ENCODE measurements at places on chromosomes 1 and 21.

DNA sequence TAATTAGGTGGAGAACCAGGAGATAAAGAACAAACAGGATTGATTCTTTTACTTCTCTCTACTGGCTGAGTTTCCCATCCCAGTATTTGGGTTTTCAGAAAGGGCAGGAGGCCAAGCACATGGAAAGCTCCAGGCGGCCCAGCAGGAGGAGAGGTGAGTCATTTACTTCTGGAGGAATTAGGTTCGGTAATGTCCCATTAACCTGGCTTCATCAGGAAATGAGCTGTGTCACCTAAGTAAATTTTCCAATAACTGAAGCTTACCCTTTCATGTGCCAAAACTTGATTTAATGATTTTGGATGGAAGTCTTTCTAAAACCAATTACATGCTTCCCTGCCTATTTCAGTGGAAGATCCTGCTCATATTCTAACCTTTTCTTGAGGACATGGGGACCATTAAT is 257.6 kb upstream of the USP24 start:
- DNase-seq: no peak

- no peak for DNase-seq
Observed at GRCh38 chr21:22277341-22277740, 1279.1 kb downstream of the NCAM2 start.

DNA sequence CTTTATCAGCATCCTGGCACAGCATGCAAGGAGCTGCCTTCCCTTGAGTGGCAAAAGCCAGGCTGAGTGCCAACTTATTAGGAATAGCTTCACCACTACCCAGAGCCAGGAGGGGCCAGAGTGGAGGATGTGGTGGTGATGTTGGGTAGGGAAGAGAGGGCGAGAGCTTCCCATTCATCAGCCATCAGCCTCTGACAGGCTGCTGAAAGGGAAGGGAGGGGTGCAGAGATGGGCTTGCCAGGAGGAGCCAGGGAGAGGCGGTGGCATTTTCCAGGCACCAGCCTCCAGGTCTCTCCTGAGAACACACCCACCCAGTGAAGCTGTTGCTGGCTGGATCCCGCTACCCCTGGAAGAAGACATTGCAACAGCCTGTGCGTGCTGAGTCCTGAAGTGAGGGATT is 168.5 kb downstream of the ACTL8 start:
- no peak for DNase-seq

GRCh38 chr1:201570181-201570885 is 31.4 kb downstream of the NAV1 start:
- no peak for DNase-seq

- no peak for DNase-seq
Observed at GRCh38 chr21:16554503-16554902, 824.7 kb downstream of the USP25 start.

GRCh38 chr1:239212811-239213220 is 173.6 kb upstream of the CHRM3 start:
- DNase-seq: no peak

GRCh38 chr1:197178998-197179397 is 32.5 kb upstream of the ASPM start:
- DNase-seq: no peak

GRCh38 chr1:184724843-184725242 is 29.8 kb downstream of the EDEM3 start:
- DNase-seq: no peak

GRCh38 chr1:1167398-1167821 is 6.3 kb upstream of the TTLL10 start:
- no peak for DNase-seq

GRCh38 chr21:35476621-35477395 is 427.7 kb upstream of the RUNX1 start:
- no peak for DNase-seq

DNA sequence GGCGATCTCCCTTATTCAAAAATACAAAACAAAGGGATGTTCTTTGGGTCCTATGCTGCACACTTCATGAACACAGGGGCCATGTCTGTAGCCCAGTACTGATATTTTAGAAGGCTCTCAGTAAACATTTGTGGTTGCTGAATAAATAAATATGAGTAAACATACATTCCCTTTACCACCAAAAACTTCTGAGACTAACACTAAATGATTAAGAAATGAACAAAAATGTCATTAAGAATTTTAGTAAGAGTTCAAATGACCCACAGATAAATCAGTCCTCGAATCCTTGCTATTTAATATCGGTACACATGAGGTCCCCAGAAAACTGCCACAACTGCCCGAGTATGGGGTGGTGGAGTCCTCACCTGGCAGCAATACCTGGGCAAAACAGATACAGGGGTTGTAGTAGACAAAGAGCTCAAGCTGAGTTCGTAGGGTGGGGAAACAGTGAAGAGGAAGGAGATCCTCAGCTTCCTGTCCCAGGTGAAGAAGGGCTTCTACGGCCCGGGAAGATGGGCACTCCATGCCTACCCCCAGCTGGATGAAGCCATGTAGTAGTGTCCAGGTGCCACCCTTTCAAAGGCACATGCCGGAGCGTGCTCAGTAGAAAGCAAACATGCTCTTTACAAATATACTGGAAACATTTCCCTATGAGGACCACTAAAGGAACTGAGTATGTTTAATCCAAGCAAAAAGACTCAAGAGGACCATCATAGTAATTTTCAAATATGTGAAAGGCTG is 72.6 kb upstream of the ARHGAP29 start:
- no peak for DNase-seq

- DNase-seq: no peak
Observed at GRCh38 chr1:10787286-10787685, 9.2 kb downstream of the CASZ1 start.

Measured in GM10248 (cell line).